K562 (cell line): ENCODE measurements at places on chromosomes 2 and 18. TPM values are rescaled to one million over a fixed set of nuclear protein-coding genes. Genes with fewer than 3 reads are reported as not detected.

- DNase-seq = no peak
These were observed 33.5 kb downstream of the SOWAHC start for GRCh38 chr2:109647636-109648035.

DNA sequence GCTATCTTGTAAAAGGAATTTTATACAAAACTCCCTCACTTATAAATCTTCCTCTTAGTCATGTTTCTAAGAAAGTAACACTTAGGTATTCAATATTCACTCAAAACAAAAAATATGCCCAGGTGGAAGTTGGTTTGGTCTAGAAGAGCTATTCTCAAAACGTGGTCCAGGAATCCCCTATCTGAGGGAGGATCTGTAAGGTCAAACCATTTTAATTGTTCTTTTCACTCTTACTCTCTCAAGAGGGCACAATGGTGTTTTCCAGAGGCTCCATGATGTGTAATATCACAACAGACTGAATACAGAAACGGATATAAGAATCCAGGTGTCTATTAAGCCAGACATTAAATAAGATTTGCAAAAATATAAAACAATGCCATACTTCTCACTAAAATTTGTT is 9.9 kb downstream of the MOB1A start:
- no peak for DNase-seq

DNA sequence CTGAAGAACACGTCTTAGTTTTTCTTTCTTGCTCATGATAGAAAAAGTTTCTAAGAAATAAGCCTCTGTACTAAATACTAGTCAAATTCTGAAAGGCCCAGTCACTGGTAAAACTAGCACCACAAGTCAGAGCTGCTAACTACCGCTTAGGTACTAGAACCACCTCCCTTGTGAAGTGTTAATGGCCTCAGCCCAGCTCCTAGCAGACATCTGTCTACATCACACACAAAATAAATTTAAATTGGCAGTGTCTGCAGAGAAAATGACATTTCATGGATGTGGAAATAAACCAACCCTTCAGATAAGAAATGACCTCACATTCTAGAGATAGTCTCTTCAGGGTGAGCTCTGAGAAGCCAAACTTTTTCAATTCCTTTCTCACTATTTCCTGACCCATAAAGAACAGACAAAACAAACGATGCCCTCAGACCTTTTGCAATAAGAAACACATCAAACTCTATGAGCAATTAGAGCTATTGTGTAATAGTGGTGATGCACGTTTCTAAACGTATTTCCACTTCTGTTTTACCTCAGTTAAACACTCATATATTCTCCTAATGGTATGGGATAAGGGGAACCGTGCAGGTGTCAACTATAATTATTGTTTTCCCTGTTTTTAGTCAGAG is 70.3 kb upstream of the DSG1 start:
- DNase-seq = no peak

DNA sequence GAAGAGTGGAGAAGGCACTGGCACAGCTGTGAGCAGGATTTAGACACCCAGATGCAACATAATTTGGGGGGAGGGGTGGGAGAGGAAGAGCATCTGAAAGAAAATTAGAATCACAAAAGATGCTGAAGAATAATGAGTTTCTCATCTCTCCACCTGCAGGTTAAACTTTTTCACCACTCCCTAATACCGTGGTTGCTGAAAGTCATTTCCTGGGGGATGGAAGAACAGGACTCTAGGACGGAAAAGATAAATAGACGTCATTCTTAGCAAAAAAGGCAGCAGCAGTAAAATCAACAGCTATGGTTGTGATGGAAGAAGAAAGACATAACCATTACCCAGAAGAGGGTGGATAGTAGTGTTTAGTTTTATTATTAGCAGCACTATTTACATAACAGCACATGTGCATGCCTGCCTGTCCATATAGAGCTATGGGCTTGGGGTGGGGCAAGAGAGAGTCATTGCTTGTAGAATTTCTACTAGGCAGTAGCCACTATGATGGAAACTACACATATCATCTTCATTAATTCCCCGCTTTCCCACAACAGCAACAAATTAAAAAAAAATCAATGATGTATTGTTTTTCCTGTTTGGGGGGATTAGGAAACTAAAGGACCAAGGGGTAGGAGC is 212.2 kb downstream of the TRIB2 start:
- no peak for DNase-seq

DNA sequence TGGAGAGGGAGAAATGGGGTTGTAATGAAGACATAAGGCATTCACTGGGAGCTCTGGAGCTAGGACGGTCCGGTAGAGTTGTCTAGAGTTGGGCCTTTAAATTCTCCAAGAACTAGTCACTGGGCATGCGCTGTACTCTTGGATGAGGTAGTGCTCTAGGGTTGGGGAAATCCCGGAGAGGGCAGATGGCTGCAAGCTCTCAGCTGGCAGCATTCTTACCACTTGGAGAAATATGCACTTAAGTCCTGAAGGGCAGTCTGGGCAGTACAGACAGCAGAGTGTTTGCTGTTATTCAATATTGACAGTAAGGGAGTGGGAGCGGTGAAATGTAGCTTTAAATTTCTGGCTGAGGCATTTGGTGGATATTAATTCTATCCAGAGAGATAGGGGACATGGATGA is 214.6 kb downstream of the RDH14 start:
- DNase-seq = no peak

GRCh38 chr2:199933466-199933865 is 21.8 kb downstream of the TYW5 start:
- no peak for DNase-seq

GRCh38 chr2:212595036-212595654 is 56.5 kb upstream of the ERBB4 start:
- DNase-seq = no peak

DNA sequence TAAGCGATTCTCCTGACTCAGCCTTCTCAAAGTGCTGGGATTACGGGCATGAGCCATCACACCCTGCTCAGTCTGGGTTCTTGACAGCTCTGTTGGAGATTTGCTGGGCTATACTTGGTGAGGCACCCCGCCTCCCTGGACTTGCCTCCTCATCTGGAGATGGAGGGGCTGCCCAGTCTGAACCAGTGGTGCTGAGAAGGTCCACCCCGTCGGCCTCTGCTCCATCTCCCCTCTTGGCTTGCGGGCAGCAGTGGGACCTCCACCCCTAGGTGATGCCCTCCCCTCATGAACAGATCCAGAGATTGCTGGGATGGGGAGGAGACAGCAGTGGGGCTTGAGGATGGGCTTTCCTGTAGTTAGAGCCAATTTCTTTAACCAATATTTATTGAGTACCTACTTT is 120.9 kb downstream of the CLIP4 start:
- no peak for DNase-seq

DNA sequence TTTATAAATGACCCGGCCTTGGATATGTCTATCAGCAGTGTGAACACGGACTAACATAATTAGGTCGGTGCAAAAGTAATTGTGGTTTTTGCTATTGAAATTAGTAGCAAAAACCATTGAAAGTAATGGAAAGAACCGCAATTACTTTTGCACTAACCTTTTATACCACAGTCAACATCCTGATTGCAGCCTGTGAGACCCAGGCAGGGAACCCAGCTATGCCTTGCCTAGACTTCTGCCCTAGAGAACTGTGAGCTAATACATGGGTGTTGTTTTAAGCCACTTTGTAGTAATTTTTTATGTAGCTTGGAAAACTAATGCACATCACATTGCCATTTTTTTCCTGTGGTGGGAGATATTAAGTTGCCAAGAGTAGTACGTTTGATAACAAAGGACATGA is 120.7 kb downstream of the SCG2 start:
- no peak for DNase-seq

DNA sequence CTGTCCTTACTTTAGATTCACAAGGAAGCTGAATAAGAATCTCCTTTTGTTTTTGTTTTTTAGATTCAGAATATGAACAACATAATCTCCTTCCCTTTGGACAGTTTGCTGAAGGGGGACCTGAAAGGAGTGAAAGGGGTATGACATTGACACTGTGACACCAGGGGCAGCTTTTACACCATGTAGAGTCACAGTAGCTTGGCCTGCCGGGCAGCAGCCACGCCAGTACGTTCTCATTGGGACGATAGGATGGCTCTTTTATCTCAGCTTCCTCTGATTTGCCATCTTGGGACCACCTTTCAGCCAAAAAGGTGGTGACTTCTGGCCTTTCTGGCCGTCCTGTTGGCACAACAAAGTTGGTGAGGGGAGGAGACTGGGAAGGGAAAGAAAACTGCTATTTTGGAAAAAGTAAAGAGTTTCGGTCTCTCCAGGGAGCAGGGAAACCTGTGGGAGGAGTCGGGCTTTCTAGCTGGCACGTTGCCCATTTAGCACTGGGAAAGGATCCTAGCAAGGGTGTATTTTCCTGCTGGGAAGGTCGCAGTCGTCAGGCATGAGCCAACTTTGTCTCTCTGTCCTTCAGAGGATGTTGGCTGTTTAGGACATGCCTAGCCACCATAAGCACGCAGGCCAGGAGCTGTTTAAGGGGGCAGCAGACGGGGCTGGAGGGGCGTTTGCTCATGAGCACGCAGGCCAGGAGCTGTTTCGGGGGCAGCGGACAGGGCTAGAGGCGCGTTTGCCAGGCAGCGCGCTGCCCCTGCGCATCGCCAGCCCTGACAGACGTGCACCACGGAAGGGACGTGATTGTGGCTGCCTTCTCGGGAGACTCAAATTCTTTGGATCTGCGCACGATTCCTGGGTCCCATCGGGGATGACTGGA is 104.6 kb downstream of the ITGB1BP1 start:
- DNase-seq = no peak

GRCh38 chr2:33314541-33314940 is 161.9 kb upstream of the RASGRP3 start:
- no peak for DNase-seq

- DNase-seq = no peak
These were observed 71.8 kb downstream of the MGAT5 start for GRCh38 chr2:134325696-134326095.

- DNase-seq = no peak
These were observed 224.0 kb downstream of the AFF3 start for GRCh38 chr2:99918389-99918788.

DNA sequence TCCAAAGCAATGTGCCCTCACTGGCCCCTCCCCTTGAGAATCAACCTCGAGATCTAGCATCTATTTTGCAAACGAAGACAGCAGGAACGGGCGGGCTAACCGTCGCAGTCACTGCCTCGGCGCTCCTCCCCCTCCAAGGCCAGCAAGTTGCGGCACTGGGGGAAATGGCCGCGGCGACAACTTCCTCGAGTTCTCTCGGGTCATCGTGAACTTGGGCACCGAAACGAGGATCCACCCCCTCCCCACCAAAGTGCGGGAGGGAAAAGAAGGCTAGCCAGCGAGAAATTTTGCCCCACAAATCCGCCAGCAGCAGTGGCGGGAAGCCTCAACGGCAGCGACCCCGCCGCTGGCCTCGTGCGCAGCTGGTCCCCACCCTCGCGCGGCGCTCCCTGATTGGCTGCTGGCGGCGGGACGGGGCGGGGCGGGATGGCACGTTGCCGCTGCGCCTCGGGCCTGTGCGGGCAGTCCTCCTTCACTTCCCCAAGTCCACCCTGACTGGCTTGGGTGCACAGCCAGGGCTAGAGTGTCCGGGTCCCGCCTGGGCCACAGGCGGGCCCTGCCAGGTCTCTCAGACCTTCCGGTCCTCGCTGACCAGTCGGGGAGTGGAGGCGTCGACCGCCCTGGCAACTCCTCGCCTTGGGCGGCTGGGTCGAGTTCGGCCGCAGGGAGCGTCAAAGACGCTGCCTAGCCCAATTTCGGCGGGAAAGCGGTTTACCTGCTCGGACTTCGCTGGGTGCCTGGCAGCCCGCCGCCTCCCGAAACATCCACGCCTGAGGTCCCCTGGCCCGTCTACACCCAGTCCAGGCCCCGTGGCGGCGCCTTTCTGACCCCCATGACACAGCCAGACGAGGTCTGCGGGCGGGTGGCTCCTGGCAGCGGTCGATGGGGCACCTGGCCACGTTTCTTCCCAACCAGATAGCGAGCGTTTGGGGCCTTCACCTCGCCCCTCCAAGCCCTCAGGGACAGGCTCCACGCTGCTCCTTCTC is at the start of gene BOLL:
TSS of gene BOLL (minus strand) at position 364 of the 986 bp plus-strand sequence. CDS start 3,469 bp downstream, outside the sequence.
- no peak for DNase-seq

- DNase-seq = no peak
These were observed 295.9 kb downstream of the HRH4 start for GRCh38 chr18:24756385-24756784.

DNA sequence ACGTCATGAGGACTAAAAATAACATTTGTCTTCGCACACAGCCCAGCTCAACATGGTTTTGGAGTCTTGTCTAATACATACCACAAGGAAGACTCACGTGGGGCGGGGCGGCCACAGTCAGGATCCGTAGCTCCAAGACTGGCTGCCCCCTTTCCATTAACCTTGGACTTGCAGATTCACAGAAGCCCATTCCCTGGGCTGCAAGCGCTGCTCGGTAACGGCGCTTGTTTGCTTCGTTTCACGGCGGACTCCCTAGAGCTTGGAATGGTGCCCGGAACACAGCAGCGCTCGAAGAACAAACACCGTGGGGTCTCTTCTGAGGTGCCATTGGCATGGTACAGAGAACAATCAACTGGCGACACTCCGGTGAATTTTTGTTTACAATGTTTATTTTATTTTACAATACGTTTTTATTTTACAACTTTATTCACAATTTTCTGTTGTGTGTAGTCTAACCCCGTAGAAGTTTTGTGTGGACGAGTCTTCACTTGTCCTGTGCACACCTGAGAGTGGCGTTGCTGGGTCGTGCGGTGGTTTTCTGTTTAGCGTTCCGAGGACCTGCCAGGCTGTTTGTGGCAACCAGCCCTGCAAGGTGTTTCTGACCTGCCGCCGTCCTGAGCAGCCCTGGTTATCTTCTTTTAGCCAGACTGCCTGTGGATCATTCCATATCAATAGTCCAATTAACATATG is 126.5 kb downstream of the GALR1 start:
- DNase-seq = no peak

- peak; percentile 31 for DNase-seq
These were observed 66.1 kb upstream of the NXPH2 start for GRCh38 chr2:138846216-138846821.

DNA sequence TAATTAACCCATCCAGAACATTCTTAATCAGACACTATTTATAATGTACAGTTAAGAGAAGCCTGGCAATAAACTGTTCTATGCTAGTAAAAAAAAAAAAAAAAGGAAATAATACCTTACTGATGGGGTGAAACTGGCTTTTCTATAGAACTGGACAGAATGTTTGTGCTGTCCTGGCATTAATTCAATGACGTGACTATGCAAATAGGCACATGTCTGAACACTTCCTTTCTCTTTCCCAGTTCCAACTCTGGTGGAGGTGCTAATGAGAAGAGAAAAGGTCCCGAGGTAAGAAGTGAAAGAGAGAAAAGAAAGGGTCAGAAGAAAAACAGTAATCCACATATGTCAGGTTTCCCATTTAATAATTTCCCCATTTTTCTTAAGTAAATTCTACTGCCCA is 508.4 kb downstream of the ZEB2 start:
- DNase-seq = no peak

The HOXD4 gene
- polyA plus RNA-seq = not detected in 2 replicates

The ANKRD30BL gene
- polyA plus RNA-seq = not detected in 2 replicates

The L3MBTL4 gene
- polyA plus RNA-seq = not detected in 2 replicates

The CCBE1 gene
- polyA plus RNA-seq = not detected in 2 replicates

The FOSL2 gene
- 0.88 and 0.91 TPM in 2 replicates for polyA plus RNA-seq
